Activated CD8-positive, alpha-beta T cell treated with anti-CD3 and anti-CD28 coated beads for 36 hours (primary cell): ENCODE measurements at places on chromosomes 3 and 15.

DNA sequence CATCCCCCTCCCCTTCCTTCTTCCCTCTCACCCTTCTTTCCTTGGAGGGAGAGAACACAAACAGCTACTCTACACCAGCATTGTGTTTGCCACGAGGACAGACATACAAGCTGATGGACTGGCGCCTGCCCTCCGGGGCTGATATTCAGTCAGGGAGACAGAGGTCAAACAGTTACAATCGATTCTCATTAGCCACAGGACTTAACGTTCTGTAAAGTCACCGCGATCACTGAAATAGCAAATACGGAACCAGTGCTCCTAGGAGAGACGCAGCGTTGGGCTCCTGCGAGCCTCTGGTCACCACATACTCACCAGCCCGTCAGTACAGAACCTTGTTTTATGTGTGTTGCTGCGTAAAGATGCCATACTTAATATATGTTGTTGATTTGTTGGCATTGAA is 108.8 kb downstream of the LRRK1 start:
- DNase-seq, result no peak

DNA sequence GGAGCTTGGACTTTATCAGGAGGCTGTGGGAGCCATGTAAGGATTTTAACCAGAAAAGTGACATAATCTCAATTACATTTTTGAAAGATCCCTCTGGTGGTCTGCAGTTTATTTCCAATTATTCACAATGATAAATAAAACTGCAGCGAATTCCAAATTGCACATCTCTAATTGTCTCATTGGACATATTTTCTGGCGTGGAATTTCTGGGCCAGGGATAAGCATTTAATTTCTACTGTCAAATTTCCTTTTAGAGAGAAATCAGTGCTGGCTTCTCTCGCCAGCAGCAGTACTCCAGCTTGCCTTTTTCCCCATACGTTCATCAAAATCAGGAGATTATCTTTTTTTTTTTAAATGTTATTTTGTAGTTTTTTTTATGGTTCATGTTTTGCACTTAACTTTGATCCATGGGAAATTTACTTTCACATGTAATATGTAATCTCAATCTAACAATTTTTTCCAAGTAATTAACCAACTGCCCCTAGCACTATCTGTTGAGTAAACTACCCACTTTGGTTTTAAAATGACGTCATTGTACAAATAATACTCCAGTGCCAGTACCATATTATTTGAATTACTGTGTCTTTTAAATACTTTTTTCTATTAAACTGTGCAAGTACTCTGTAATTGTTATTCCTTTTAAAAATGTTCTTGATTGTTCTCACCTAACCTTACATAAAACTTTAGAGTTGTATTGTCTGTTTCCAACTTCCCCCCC is 251.8 kb downstream of the ADAMTSL3 start:
- no peak for DNase-seq

DNA sequence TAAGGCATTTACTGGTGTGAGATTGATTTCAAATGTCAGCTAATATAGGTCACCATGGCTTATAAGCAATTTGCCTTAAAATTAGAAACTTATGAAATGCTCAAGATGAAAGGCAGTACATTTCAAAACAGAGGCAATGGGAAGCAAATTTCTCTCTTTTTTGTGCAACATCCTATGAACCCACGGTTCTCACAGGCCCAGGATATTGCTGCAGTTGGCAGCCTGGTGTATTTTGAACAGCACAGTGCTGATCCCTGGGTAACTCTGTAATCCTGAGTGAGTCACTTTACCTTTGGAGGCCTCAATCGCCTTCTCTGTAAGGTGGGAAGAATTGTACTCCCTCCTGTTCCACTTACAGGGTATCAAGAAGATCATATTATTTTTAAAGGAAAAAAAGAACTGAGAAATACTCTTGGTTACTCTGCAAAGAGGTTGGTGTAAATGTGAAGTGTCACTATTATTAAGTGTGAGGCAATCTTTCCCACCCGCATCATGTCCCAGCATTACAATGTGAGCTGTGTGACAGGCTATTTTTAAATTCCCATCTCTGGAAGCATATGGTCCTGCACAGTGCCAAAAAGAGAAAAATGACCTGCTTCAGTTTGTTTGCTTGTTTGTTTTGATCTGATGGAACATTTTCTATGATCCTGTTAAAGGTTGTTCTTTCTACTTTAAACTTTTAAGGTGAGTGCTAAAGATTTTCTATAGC is 190.1 kb upstream of the LPP start:
- no peak for DNase-seq

GRCh38 chr15:22974745-22975144 is 5.4 kb downstream of the CYFIP1 start:
- DNase-seq, result no peak

GRCh38 chr15:42964476-42964875 is 43.9 kb upstream of the TTBK2 start:
- DNase-seq, result no peak

DNA sequence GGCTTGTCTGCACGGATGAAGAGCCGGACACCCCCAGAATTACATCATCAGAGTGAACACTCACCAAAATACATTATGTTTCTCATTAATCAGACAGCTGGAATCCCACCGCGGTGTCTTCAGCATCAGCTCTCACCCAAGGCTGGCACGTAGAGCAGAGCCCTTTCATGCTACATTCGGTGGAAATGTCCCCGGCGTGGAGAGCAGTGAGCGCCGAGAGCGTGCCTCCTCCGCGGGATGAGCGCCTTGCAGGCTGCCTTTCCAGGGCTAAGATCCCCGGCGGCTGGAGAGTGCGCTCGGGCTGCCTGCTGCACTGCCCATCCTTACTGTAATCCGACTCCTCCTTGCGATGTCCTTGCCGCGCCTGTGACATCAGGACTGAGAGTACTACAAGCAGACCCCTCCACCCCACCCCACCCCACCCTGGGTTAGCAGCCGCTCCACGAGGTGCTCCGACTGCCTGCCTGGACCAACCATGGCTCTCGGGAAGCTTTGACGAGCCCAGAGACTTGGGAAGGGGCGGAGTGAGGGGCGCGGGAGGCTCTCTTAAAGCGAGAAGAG is at the start of gene ZNF385D:
ZNF385D (minus strand) TSS at position 380 of the 561 bp plus-strand sequence; CDS start at position 86, 294 bp downstream.
- DNase-seq, result no peak

GRCh38 chr15:28178290-28178689 is 79.2 kb upstream of the OCA2 start:
- DNase-seq, result no peak
